ENCODE measurements at places on chromosomes 1 and 21.

DNA sequence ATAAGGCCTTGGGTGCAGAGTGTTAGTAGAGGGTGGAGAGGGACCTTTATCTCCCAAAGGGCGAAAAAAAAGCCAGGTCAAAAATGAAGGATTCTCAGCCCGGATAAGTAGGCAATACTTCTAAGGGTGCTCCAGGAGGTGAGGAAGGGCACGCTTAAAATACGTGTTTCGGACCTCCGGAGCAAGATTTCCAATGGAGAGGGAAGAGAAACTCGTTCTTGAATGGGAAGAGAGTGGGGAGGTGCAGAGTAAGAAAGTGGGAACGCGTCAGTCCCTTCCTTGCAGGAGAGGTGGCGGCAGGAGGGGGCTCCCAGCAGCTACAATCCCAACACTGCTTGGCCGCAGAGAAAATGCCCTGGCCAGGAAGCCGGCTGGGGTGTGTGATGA, 581 bp downstream of the EFCAB14 start:
- DNase-seq = no peak

- no peak for DNase-seq
These were observed 277.5 kb upstream of the C1orf174 start for GRCh38 chr1:4177425-4178150.

DNA sequence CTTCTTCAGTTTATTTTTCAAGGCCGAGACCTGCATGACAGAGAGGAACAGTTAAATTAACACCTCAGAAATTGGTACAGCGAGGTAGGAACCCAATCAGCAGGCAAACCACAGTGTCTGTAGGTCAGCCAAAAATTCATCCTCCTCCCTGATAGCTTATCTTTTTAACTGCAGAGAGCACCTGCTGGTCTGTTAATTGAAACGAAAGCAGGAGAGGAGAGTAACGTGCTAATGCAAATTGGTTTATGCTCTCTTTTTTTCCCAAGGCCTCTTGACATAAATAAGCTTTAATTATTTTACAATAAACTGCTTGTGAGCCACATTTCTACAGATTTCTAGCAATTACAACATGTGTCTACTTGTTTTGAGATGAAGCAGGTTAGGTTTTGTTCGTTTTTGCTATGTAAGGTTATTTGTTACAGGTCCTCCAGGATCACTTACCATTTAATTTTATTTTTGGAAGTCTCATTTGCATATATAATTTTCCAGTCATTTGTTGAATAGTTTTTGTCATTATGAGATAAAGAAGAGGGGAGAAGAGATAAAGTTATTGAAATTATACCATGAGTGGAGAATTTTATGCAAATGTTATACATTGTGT, 179.9 kb downstream of the DENND1B start:
- DNase-seq = no peak

GRCh38 chr21:33208534-33208933, 21.2 kb upstream of the IFNAR2 start:
- no peak for DNase-seq

Data from Ammon's horn (tissue), 1 donor.